SK-N-DZ (cell line): ENCODE measurements at places on chromosomes 3 and 15.

DNA sequence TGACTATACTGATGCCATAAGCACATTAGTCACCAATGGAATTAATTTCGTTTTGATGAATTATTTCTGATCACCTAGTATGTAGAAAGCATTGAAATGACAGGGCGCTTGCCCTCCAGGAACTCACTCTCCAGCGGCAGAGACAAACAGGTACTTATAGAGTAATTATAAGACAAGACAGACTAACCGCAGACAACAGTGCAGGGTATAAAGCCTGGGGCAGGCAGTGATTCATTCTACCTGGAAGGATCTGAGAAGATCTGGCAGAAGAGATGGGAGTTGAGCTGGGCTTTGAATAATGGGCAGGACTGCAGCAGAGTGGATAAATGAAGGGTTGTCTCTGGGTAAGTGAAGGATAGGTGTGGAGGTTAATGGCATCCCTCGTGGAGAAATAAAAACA, 331.8 kb downstream of the FGF12 start:
- DNase-seq: no peak

- DNase-seq: peak; percentile 50
Measured at GRCh38 chr3:147393261-147393942, 12.9 kb downstream of the ZIC4 start.

DNA sequence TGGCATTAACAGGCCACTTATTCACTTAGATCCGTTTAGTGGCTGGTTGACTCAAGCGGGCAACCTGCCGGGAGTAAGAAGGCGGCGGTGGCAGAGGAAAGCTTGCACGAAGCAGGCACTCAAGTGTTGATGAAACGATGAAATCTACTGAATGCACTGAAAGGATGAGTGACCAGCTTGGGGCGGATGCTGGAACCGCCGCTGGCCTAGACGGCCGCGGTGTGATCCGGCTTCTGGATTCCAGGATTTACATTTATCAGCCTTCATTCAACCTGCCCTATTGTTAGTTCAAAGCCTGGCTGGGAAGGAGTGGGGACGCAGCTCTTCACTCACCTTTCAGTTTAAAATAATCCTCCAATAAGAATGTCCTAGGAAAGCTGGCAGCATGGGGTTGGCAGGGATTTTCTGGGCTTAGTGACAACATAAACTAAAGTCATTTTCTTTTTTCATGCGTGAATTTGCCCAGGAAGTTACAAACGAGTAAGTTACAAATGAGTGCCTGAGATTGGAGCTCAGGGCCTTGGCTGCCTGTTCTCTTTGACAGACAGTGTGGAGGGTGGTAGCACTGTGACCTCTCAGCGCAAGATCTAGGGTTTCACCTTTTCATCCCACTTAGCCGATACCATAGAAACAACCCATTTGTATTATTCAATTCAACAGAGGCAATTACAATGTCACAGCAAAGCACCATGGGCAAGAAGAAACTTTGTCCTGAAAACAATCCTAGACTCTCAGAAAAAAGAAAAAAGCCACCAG, 1.1 kb upstream of the PLCH1 start:
- DNase-seq: peak; percentile 45

DNA sequence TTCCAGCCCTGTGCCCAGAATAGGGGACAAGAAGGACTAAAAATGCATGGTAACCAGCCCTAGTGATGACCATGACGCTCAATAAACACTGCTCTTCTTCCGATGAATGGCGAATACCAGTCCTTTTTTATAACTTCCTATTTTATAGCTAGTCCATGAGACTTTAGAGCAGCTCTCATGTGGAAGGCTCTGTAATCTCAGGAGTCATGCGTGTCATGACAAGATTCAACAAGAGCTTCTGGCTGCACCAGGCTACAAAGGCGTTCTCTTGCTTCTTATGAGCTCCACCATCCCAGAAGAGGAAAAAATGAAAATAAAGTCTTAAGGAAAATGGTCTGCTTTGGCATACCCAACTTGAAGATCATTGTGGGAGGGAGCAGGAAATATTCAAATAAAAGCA, 141.0 kb downstream of the TMCO5A start:
- no peak for DNase-seq

DNA sequence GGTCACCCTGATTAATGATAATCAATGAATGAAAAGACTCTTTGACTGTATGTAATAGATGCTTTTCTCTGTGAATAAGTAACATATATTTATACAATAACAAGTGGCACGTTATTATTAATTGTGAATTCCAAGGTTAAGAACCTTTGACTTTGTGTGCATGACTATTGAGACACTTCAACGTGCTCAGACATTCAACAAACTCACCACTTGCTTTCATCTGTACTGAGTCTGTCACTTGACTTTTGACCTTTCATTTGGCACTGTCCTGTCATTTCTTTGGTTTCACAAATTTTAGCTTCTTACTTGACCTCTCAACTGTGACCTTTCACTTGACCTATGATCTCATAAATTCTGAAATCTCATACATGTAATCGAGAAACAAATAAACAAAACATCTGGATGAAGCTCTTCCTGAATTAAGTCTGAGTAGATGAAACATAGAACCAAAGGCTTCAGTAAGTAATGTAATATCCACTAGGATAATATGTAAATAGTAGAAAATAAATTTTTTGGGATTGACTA, 426.8 kb downstream of the MECOM start:
- no peak for DNase-seq

- DNase-seq: no peak
Measured at GRCh38 chr3:103181160-103181559, 746.3 kb downstream of the ZPLD1 start.
